ENCODE measurements at places on chromosomes 1 and 21.

- DNase-seq: no peak
Observed at GRCh38 chr1:167515893-167516321, 2.4 kb downstream of the CD247 start.

DNA sequence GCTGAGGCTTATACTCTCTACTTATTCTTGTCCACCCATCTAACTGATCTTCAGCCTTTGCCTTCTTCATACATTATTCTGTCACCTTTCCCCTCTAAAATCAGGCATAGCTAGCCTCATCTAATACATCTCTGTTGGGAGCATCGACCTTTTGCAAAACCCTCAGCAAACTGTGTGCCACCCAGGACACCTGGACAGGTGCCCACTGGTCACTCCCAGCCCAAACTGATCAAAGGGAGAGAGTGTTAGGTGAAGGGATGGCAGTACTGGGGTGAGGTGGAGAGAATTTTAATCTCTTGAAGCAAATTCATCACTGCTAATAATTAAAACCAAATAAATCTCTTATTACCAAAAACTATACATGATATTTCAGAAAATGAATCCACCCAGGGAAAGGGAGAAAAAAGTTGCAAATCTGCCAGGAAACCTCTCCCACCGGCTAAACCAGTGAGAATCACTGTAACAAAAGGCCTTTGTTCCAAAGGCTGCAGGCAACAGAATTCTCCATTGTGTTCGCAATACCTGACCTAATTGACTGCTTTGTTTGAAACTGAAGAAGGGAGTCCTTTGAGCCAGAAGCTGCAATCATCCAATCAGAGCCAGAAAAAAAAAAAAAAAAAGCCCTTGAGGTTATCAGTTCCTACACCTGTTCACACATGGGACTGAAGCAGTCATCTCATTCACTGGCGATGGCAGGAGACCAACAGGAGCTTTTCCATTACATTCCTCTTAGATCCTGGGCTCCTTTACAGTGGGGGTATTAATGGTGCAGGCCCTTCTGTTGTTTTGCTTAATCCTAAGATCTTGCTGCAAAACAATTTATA lies 172.6 kb downstream of the APP start:
- no peak for DNase-seq

- no peak for DNase-seq
Observed at GRCh38 chr1:11273595-11274234, 717 bp downstream of the UBIAD1 start.

DNA sequence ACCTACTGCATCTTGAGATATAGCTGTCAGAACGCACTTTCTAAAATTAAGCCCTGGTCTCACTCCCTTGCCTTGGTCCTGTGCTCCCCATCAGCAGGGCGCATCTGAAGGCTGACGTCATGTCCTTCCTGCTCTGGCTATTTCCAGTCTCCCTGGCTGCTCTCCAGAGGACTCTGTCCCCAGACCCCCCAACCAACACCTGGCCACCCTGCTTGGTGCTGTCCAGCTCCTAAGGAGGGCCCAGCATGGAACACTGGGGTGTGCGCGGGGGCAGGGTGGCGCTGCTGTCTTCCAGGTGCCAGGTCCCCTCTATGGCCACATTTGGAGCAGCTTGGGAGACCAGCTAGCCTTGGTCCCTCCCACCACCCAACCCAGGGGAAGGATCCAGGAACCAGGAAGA lies 8.3 kb downstream of the TNNT2 start:
- no peak for DNase-seq

DNA sequence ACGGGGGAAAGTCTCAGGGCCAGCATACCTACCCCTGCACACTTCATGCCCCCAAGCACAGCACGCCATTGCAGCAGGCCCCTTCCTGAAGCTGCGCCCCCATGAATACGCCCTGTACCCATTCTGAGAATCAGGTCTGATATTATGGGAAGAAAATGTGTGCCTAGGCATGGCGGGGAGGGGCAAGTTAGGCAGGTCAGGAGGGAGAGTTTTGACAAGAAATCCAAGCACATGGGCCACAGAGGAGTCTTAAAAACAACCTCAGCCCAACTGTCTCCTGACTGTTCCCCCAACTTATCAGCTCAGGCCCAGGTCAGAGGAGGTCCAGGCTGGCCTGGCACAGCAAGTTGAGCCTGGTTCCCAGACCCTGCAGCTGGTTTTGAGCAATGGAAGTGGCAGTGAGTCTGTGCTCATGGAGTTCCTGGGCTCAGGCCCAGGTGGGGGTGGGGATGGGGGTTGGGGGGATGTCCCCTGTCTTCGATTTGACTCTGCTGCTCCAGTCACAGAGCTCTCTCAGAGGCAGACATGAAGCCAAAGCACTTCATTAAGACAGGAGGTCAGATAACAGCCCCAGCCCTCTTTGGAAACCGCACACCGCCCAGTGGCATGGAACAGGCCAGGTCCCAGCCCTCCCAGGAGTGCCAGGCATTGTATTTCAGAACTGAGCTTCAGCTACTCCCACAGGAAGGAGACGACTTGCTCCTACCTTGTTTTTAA lies 20.6 kb upstream of the BCAR3 start:
- no peak for DNase-seq

Data from activated CD4-positive, alpha-beta T cell treated with anti-CD3 and anti-CD28 coated beads for 1 hour (primary cell).